ENCODE measurements at places on chromosomes 11 and 22.

DNA sequence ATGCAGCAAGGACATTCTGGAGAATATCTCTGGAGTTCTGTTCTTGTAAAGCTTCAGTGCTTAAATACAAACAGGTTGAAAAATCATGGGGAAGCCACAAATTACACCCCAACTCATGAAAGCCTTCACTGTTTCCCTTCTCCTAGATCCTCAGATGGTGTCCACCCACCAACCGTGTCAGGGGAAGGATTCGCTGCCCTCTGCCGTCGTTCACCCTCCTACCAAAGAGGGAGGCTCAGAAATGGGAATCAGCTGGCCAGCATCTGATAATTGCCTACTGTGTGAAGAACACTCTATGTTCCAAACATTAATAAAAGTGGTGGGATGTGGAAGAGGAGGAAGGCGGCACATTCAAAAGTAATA, 7.4 kb upstream of the HEPACAM start:
- DNase-seq: no peak

- DNase-seq: no peak
These were observed 35.6 kb downstream of the KCNC1 start for GRCh38 chr11:17770048-17770652.

GRCh38 chr22:29842740-29843139, 4.7 kb upstream of the ASCC2 start:
- DNase-seq: no peak

GRCh38 chr11:79117488-79117887, 323.3 kb downstream of the TENM4 start:
- no peak for DNase-seq

- no peak for DNase-seq
These were observed 350.2 kb downstream of the TTC28 start for GRCh38 chr22:28329186-28330073.

DNA sequence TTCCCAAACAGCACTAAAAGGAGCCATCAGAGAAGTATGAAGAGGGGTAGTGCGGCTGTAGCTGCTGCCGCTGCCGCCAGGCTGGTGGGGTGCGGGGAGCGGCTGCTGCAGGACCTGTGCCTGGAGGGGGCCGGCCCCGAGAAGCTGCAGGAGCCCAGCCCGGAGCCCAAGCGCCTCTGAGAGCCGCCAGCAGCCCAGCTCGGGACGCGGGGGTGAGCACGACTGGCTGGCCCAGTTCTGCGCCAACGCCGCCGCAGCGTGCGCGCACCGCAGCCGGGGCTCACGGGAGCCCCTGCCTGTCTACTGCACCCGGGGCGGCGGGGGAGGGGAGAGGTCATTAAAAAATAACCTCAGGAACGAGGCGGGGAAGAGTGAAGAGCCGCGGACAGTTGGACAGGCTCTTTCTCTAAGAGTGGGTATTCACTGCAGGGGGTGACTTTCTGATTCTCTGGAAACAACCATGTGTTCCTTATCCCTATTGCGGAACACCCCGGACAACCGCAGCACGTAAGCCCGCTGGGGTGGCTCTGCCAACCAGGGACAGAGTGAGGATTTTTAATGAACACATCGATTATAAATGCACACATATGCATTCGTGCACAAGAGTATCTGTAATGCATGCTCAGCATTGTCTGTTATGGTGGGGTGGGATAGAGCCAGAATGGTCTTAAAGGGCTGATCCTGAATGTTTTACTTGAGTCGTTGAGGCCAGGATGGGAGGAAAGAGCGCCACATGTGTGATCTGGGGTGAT, 453 bp downstream of the GAS2 start:
- no peak for DNase-seq

GRCh38 chr11:15988016-15988550, 368.3 kb downstream of the SOX6 start:
- DNase-seq: no peak

Data from stimulated activated CD8-positive, alpha-beta memory T cell treated with anti-CD3 and anti-CD28 coated beads, Interleukin-7, amount 100 ng/mL, for 48 hours (primary cell).